Activated naive CD8-positive, alpha-beta T cell treated with anti-CD3 and anti-CD28 coated beads, Interleukin-2, amount 10 ng/mL, durations not matched to agents 7 days and 5 days (primary cell): ENCODE measurements at places on chromosomes 5 and 9. TPM values are rescaled to one million over a fixed set of nuclear protein-coding genes. Genes with fewer than 3 reads are reported as not detected.

DNA sequence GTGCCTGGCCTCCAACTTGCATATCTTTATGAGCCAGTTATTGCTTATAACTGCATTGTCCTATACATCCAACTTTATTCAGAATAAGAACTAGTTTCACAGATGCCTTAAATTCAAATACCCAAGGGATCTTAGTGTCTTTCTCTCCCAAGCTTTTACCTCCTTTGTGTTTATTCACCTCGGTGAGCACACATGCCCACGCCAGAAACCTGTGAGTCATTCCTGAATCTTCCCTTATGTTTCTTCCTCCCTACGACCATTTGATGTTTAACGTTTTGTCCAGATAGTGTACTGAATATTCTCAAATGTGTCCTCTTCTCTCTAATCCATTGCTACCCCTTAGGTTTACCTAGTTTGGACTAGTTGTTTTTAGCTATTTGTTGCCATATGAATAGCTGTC, 55.5 kb upstream of the MEGF10 start:
- DNase-seq: no peak

- no peak for DNase-seq
These were observed 104.0 kb upstream of the ACTBL2 start for GRCh38 chr5:57586649-57587048.

DNA sequence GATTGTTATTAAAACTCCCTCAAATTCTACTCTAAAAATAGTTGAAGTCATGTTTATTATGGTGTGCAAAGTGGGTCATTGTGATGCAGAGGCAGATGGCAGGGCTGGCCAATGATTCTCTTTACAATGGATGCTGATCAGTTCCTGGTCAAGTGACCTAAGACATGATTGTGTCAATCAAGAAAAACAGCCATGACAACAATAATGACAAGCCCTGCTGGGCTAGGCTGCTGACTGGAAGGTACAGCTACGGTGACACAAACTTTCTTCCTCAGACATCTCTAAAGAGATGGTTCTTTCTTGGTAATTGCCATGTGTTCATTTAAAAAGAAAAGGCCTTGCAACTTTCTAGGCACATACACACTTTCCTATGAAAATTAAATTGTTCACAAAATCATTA, 3.6 kb downstream of the SLC24A2 start:
- no peak for DNase-seq

DNA sequence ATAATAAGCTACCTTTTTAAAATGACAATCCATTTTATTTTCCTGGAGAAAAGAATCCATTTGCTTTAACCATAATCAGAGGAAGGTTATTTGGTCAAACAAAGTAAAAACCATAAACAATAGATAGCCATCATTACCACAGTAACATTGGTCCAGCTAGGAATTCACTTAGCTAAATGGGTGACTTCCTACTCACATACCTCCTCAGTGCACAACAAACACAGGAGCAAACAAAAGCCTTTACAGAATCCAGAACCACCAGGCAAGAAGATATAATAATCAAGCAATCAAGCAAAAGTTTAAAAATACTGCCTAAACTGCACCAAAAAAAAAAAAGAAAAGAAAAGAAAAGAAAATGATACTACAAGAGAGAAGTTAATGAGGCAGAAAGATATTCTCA, 949 bp upstream of the IFNK start:
- DNase-seq: no peak

Gene TEK
- not detected for total RNA-seq

DNA sequence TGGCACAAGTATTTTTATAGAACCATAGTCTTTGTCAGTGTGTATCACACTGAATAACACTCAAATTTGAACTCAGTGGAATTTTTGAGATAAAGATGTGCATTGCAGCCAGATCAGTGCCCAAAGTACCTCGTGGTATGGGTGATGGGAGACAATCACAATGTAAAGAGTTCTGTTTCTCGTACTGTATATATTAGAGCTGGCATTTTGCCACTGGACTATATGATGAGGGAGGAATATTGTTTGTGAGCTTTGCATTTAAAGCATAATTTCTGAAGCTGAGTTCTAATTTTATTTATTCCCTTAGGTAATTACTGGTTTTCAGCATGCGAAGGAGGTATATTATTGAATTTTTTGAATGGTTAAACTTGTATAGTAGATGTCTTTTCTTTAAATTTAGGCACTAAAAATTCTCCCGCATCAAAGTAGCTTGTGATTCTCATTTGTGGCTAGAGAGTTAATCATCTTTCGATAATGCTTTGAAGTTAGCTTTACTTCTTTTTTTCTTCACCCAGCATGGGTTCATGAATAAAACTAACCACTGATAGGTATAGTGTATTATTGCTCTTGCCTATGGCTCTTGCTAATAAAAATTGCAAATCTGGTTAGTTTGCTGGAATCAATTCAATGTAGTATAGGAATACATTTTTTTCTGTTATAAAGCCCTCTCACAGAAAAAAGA, 43.1 kb downstream of the PAM start:
- DNase-seq: no peak

- DNase-seq: no peak
These were observed 33.9 kb downstream of the SH3PXD2B start for GRCh38 chr5:172420235-172420939.

Gene TBCA
- total RNA-seq: 156 TPM

- DNase-seq: no peak
These were observed 8.6 kb upstream of the F2RL1 start for GRCh38 chr5:76810236-76810635.

GRCh38 chr9:136533775-136534157, 12.1 kb downstream of the NOTCH1 start:
- DNase-seq: peak; percentile 74

DNA sequence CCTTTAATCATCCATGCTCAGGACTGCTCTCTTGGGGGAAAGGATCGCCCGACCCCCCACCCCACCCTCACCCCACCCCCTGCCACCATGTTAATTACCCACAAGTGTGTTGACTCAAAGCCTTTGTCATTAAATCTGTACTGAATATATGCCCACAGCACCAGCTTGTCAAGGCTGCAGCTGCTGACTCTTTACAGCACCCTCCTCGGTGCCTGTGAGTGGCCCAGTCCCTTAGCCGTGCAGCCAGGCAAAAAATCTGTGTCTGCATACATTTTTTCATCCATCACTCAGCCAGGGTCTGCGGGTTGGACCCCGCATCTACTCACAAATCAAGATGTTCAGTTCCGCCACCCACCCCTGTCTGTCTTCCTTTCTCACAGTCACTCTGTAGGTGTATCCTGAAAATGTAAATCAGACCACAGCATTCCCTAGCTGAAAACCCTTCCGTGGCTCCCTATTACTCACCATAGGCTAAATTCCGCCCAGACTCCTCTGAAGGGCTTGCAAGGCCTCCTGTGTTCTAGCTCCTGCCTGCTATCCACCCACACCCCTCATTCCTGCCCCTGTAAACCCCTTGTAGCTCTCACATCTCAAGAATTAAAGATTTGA, 53.7 kb upstream of the KCNIP1 start:
- DNase-seq: no peak

Gene AK1
- total RNA-seq: 46.8 TPM

DNA sequence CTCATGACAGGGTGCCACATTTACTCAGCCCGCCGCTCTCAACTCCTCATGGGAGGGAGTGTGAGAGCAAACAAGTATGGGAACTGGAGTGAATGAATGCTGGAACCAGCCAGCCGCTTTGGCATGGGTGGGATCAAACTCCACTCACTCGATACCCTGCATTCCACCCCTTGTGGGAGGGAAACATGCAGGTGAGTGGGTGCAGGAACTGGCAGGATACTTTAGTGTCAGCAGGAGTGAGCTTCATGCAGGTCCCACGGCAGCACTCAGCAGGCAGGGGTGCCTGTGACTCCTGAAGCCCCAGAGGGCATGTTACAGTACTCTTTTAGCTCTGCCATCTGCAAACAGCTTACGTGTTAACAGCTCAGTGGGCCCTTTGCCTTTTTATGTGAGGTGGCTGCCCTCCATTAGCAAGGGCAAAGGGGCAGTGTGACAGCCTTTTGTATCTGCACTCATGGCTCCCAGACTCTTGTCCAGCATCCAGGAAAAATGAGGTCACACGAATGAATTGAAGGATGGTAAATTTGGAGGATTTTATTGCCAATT, 433.2 kb upstream of the NMUR2 start:
- DNase-seq: no peak

- DNase-seq: no peak
These were observed 111.0 kb upstream of the VCAN start for GRCh38 chr5:83360573-83360972.

GRCh38 chr9:131635285-131635684, 90.0 kb downstream of the PRRT1B start:
- peak; percentile 55 for DNase-seq

DNA sequence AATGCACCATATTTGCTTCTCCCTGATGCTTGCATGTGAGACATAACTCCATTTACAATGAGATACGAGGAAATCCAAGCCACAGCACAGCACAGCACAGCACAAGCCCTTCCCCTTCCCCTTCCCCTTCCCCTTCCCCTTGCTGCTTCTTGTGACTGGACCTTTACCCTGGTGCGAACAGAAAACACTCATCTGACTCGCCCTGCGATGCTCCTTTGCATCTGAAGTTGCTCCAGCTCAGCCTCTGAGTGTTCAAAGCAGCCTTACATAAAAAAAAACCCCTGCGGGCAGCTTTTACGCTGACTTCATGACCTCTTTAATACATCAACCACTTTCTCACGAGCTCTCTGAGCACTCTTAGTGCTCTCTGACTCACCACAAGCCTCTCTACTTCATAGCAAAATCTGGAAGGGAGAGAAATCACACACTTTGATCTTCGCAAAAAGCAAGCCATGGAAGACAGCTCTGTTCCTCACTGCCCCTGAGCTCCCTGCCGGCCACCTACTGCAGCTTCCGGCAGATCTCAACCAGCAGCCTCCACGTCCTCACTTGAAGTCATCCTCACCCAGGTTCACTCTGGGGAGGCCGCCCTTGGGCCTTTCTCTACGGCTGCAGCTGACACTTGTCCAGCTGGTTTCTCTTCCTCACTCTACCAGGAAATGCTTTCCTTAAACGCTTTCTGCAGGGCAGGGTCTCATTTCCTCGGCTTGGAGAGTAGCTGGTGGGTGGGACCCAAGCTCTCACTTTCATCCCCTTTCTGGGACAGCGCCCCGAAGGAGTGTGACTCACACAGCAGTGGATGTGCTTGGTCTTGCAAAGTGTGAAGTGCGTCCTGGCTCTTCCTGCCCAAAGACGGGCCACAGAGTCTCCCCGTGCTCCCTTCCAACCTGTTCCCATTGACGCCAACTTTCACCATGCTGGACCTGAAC, 5.3 kb downstream of the SLC34A1 start:
- DNase-seq: peak; percentile 47

GRCh38 chr5:173497685-173498084, 118.8 kb downstream of the BOD1 start:
- no peak for DNase-seq

Gene PCDHA10
- not detected for total RNA-seq

- DNase-seq: no peak
These were observed 6.1 kb downstream of the SH3GLB2 start for GRCh38 chr9:129022037-129022436.

GRCh38 chr9:98686961-98687855, 21.5 kb downstream of the GABBR2 start:
- no peak for DNase-seq
